HEK293T (cell line): ENCODE measurements at places on chromosomes 3 and 15.

DNA sequence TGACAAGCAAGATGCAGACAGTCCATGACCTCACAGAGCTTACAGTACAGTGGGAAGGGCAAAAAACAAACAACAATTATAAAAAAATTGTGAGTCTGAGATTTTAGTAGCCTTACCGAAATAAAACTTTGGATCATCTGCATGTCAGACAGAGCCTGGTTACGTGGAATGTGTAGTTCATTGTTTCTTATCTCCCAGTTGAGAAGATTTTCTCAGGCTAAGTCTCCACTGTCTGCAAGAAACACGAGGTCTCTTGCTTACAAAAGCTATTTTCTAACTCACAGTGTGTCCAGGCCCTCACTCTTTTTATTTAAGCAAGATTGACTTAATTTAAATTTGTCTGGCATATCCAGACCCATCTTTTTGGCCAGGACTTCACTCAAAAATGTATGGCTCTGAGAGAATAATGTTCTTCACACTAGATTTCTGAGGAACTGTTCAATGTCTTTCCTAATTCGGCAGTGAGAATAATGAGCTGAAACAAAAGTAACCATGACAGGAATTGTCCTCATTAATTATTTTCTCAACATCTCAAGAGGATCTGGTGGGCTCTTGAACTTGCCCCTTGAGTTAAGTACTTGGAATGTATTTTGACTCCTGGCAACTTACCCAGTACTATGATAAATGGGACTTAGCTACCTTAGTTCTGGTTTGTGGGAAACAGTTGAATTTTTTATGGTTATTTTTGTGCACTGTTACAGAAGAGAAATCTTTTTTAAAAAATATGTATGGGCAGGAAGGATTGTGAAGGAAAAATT, 265.1 kb upstream of the COL8A1 start:
- DNase-seq: no peak

GRCh38 chr3:149340310-149340933, 7.0 kb upstream of the TM4SF18 start:
- DNase-seq: no peak

DNA sequence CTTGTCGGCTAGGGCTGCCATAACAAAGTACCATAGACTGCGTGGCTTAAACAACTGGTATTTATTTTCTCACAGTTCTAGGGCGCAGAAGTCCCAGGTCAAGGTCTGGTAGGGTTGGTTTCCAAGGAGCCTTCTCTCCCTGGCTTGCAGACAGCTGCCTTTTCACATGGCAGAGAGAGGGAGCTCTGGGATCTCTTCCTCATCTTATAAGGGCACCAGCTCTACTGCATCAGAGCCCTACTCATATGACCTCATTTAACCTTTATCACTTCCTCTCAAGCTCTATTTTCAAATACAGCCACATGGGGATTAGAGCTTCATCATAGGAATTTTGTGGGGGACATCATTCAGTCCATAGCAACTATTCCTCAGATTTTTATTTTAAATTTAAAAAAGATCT, 17.6 kb upstream of the PAQR9 start:
- no peak for DNase-seq

DNA sequence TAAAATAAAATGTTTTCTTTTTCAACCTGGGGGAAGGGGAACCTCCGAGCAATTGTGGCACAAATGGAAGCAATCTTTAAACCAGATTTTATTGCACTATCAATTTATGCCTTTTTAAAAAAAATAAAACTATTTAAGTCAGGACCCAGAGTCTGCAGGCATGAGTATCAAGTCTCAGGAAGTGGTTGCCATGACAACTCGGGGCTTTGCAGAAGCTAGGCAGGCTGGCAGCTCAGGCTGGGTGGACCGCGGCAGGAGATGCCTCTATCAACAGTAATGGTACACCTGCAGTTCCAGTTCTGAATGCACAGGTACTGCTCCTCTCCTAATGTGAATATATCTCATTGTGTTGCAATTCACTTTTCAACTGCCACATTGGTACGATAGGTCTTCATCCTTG, 447.7 kb downstream of the GABRG3 start:
- no peak for DNase-seq

DNA sequence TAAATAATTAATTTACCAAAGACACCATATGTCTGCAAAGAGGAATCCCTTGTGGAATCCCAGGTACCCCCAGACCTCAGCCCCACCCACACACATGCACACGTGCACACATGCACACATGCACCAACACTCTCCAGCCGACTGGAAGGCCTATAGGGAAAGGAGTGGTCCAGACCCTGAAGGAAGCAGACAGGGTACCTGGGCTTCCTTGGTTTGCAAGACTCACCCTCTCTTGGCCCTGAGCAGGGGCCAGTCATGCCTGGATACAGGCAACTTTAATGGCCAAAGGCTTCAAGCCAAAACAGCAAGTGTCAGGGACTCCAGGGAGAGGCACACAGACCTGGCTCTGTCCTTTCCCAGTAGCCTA, 8.9 kb upstream of the HAPLN3 start:
- no peak for DNase-seq
